Fibroblast of skin of back (primary cell): ENCODE measurements at places on chromosomes 7 and 10.
A peak's percentile ranks its signal among the peaks of the same experiment; 100 is the strongest.

- peak; percentile 15 for DNase-seq
These were observed 126.3 kb upstream of the CXCL12 start for GRCh38 chr10:44511166-44511565.

GRCh38 chr7:83541187-83541960 is 107.6 kb downstream of the SEMA3E start:
- DNase-seq: no peak

DNA sequence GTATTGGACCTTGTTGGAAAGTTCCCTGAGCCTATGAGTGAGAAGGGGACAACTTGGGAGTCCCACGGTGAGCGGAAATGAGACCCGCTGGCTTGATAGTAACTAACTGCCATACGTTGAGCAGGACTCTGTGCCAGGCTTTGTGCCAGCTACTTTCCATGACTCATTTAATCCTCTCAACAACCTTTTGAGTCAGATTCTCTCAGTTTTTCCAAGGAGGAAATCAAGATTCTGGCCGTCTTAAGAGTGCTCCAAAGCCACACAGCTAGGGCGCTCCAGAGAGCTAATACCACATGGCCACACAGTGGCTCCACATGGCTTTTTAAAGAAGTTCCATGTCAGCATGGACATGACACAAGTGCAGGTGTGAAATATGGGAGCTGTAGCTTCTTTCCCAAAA is 55.7 kb downstream of the NOD1 start:
- DNase-seq: peak; percentile 12

DNA sequence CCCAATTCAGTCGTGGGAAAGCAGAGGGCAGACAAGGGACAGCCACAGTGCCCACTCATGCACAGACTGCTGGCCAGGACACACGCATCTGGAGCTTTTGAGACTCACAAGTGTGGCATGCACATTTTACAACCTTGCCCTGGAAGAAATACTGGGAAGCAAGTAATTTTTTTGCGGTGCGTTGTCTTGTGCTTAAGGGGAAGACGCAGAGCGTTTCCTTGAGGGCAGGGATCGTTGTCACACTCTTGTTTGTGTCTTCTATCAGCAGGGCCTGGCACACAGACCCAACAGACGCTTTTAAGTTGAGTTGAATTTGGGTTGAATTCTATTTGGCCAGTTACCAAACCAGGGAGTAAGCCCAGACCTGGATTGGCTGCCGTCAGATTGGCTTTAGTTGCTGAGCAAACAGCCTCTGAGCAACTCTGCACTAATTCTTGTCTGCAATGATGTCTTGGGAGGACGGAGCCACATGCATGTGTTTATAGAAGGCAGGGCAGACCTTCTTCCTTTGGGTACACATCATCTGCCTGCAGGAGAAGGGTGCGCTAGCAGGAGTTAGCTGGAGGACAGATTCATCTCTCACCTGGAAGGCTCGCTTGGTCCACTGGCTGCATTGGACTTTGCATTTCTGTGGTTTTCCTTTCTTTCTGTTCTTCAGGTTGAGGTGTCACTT is 38.4 kb downstream of the IL2RA start:
- DNase-seq: no peak

DNA sequence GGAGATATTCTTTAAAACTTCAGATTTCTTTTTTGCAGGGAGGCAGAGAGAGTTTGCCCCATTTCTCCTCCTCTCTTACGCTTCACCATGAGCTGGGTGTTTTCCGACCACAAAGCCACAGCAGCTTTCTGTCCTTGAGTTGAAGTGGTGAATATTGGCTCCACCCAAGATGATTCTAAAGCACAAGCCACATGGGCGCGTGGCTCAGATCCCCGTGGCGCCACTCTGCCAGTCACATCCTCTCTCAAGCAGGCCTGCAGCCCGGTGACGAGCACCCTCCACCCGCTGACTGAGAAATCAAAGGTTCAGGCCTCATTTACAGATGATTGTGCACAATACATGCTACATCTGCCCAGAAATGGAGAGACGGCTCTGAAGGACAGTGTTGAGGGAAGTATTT is 27.6 kb upstream of the RNF32 start:
- DNase-seq: no peak

- DNase-seq: peak; percentile 44
These were observed 232.4 kb downstream of the AHR start for GRCh38 chr7:17530741-17531421.

DNA sequence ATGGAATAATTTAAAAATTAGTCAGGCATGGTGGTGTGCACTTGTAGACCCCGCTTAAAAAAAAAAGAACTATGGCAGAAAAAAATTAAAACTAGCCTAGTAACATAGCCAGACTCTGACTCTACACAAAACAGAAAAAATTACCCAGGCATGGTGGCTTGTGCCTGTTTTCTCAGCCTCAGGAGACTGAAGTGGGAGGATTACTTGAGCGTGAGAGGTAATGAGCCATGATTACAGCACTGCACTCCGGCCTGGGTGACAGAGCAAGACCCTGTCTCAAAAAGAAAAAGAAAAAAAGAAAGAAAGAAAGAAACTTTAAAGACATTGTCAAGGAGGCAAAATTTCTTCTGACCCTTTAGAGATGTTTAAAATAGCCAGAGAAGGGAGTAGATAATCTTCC is 109.0 kb upstream of the TMEM106B start:
- no peak for DNase-seq

- no peak for DNase-seq
These were observed 27.2 kb upstream of the BEND7 start for GRCh38 chr10:13555884-13556510.

GRCh38 chr7:151240536-151240935 is 8.0 kb downstream of the SMARCD3 start:
- DNase-seq: no peak
